Body of pancreas (tissue), 4 donors: ENCODE measurements at places on chromosomes 2 and 18. TPM values are rescaled to one million over a fixed set of nuclear protein-coding genes. Genes with fewer than 3 reads are reported as not detected.

DNA sequence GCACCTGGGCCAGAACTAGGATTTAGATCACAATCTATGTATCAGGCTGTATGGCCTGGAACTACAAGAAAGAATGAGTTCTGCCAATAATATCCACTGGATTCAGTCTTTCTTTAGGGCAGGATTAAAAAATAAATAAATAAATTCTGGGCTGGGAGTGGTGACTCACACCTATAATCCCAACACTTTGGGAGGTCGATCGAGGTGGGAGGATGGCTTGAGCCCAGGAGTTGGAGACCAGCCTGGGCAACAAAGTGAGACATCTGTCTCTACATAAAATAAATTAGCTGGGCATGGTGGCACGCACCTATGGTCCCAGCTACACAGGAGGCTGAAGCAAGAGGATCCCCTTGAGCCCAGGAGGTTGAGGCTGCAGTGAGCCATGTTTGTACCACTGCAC is 8.1 kb downstream of the AMMECR1L start:
- no peak for DNase-seq

The CCDC148 gene
- 0.78 TPM for total RNA-seq

The CCBE1 gene
- total RNA-seq: 4.4 TPM

GRCh38 chr18:62187543-62188510 is 772 bp downstream of the RELCH start:
- DNase-seq: peak; percentile 16

- no peak for DNase-seq
These were observed 71.7 kb downstream of the LONRF2 start for GRCh38 chr2:100250645-100251044.

GRCh38 chr2:122535960-122536505 is 780.6 kb downstream of the TSN start:
- no peak for DNase-seq

DNA sequence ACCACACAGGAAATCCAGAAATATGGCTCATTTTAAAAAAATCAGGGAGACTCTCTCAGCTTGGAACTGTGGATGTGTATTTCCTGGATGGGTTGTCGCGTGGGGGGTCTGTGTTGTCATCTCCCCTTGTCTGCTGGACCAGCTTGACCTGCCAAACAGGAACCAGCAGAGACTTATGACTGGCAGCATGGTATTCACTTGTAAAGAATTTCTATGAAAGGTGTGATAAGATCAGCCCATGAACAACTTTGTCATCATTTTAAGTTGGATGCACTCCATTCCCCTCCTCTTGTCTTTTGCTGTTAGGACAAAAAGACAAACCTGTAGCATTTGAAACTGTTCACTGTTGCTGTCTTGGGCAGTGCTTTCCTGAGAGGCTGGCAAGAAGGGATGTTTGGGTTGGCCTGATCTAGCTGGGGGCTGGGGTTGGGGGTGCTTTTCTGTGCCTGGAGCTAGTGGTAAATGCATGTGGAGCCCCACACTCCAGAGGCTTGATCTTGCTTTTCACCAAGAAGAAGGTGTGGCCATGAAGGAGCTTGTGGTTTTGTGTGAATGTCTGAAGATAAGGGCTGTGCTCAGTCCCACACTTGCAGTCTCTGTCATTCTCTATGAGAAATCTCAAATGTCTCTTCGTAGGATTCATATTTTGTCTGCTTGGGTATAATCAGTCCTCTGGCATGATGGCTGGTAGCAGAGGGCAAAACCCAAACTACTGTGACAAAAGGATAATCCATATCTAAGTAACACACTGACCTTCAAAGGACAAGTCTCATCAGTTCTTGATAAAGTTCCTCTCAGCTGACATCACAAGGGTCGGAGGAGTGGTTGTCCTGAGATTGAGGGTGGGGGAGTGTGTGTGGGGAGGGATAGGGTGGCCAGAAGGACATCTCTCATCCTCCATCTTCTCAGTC is 39.0 kb downstream of the RALB start:
- no peak for DNase-seq

The NT5DC4 gene
- not detected for total RNA-seq

The NEU2 gene
- total RNA-seq: not detected

DNA sequence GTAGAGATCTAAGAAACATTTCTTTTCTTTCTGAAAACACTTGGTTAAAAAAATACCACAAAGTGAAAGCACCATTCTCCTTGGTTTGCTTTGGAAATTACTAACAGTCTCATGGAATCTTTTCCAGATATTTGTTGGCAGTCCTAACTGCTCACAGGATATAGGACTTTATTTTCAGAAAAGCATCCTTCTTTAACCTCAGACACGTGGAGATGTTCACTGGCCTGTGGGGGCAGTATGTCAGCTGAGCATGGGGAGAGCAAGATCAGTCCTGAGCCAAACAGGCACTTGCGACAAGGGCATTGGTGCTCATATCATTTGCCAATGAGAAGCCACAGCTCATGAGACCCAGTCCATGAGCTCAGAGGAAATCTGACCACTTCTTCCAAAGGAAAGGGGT is 371.9 kb downstream of the NBAS start:
- DNase-seq: no peak

The C2orf72 gene
- total RNA-seq: 14.5 TPM

GRCh38 chr2:24456599-24457556 is 34.2 kb upstream of the NCOA1 start:
- peak; percentile 49 for DNase-seq

GRCh38 chr2:123993728-123994323 is 31.3 kb upstream of the CNTNAP5 start:
- peak; percentile 36 for DNase-seq

The CIDEA gene
- total RNA-seq: 56.7 TPM

GRCh38 chr2:233174137-233174536 is 77.3 kb upstream of the ATG16L1 start:
- DNase-seq: no peak

DNA sequence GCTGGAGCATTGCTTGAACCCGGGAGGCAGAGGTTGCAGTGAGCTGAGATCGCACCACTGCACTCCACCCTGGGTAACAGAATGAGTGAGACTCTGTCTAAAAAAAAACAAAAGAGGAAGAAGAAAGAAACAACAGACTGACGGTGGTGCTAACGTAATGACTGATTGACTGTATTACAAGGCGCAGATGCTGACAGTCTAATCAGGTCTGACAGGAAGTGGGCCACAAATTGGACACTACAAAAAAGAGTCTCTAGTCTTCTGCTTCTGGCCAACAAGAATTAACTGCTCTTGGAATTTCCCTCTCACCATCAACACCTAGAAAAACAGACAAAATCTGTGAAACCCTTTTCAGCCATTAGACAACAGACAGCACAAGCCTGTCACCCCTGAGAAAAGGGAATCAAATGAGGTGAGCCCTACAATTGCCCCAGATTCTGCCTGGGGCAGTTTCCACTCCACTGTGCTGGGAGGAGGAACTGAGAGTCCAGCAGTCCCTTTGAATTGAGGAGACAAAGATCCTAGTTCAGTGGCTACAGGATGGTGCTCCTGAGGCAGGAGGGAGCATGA is 43.3 kb downstream of the SNED1 start:
- no peak for DNase-seq

GRCh38 chr2:175606010-175606841 is 395.8 kb downstream of the LNPK start:
- no peak for DNase-seq

DNA sequence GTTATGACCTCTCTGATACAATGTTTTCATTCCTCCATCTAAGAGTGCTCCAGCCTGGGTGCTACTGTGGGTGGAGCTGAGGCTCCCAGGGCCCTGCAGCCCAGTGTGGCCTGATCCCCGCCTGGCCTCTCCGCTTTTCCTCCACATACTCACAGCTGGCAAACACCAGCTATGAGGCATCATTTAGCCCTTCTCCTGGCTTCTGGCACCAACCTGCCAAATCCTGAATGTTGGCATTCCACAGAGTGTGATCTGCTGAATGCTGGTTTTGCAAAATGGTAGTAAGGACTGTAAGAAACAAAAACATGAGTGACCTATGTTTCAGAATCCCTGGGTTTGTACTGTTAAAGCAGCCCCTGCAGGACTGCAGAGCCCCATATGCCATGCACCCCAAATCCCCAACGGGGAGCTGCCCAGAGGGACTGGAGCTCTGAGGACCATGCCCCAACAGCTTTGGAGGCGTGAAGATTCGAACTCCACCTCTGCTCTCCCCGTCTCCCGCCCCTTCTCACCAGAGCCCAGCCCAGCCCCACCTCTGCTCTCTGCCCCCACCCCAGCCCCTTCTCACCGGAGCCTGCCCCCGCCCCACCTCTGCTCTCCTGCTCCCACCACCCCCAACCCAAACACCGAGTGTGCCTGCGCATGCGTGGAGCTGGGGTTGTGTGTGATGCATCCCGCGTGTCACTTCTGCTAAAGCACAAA is 4.2 kb downstream of the SLC66A2 start:
- DNase-seq: no peak

The STPG4 gene
- not detected for total RNA-seq

- no peak for DNase-seq
These were observed 53.8 kb upstream of the SLC66A3 start for GRCh38 chr2:11101430-11101829.

The C2orf15 gene
- not detected for total RNA-seq

The ATAD2B gene
- total RNA-seq: 20.0 TPM

DNA sequence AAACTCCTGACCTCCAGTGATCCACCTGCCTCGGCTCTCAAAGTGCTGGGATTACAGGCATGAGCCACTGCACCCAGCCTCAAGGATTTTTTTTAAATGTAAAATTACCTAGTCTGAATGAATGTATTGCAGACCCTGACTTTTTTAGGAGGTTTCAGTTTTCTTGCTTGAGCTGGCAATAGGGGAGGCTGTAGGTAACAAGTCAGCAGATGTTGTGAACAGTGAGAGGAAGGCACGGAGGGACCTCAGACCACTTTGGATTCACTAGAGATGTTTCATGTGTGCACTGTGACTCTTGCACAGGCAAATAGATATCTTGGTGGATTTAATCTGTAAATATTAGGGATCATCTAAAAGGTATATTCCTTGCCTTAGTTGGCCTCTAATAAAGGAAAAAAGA is 6.4 kb downstream of the NDUFV2 start:
- no peak for DNase-seq

DNA sequence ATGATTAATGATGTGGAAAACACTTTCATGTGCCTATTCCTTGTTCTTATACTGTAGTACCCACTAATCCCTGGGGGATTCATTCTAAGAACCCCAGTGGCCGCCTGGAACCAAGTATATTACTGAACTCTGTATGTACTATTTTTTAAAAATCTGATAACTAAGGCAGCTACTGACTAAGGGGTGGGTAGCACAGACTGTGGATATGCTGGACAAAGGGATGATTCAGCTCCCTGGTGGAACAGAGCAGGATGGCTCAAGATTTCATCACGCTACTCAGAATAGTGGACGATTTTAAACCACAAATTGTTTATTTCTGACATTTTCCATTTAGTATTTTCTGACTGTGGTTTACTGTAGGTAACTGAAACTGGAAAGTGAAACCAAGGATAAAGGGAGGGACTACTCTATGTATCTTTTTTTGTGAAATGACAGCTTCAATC is 41.8 kb upstream of the CDC42EP3 start:
- DNase-seq: no peak

The CLASP1 gene
- 28.5 TPM for total RNA-seq

- no peak for DNase-seq
These were observed 14.4 kb downstream of the MGAT5 start for GRCh38 chr2:134268265-134268664.

DNA sequence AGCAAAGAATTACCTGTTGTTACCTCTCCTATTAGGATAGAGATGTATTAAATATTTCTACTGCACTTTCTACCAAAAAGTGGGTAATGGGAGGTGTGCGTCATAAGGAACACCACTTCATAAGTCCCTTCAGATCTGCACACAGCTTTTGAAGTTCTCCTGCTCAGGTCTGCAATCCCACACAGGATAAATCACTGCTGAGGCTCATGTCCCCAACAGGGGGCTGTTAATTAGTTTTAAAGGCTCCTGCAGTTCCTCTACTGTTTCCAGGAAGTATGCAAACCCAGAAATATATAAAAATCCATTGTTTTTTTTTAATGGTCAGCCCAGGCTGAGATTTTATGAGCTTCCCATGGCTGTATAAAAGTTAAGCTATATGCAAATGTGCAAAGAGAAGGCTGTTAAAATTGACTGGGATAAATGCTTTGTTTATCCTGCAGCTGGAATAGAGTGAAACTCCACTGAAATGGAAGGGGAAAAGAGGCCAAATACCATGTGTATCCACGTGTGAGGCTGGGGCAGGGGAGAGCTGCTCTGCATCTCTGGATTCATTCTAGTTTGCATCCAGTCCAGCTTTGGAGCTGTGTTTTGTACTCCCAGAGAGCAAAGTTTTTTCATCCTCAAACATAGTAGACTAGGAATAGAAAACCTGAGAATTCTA is 903.7 kb downstream of the TDRD15 start:
- DNase-seq: no peak

The GAL3ST2 gene
- total RNA-seq: not detected

DNA sequence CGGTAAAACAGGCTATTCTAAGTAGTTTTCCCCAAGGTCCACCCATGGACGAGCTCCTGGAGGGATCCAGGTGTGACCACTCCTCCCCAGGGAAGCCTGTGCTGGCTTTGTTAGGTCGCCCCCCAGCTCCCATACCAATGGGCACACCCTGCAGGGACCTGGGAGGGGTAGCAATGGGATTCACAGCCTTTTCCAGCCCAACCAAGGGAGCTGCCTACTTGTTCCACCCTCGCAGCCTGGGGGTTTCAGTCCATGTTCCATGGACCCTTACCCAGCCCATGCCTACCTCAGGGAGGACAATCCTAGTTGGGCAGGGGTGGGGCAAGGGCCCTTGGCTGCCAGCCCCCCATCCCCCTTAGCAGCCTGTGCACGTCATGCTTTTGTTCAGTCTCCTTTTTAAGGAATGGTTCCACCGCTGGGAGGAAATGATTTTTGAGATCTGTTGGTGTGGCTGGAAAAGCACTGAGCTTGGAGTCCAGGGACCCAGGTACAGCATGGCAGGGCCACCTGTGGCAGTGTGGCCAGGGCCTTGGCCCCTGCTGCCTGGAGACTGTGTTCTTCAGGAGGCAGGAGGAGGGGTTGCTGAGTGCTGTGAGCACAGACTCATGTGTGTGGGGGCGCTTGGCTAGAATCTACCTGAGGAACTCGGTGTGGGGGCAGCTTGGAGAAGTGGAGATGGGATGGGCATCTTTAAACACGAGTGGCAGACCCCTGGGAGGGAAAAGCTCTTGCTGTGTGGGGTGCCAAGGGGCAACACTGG is 166.8 kb downstream of the TWIST2 start:
- DNase-seq: no peak

GRCh38 chr2:215619989-215620388 is 184.1 kb upstream of the FN1 start:
- peak; percentile 33 for DNase-seq

GRCh38 chr2:4357121-4357520 is 653.7 kb downstream of the DCDC2C start:
- DNase-seq: no peak

The LRATD1 gene
- 5.7 TPM for total RNA-seq

The COBLL1 gene
- 140 TPM for total RNA-seq

The RASGRP3 gene
- 3.9 TPM for total RNA-seq

- DNase-seq: no peak
These were observed 38.9 kb downstream of the FASTKD2 start for GRCh38 chr2:206804326-206804725.

DNA sequence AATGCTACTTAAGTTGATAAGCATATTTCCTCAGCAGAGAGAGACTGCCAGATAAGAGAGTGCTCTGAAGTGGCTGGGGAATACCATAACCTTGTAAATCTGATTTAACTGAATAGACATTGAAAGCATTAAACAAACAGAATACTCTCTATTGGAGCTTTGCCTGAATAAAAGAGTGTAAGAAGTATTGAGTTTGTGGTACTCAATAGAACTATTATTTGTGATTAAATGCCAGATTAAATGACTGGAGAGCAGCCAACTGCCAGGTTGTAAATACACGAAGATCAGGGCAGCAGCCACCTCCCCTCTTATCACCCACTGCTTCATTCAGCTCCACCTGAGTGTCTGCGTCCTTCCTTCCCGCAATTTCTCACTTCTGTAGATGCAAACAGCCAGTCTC is 373.6 kb downstream of the DCDC2C start:
- DNase-seq: no peak
